ENCODE measurements at places on chromosomes 11 and 22.

GRCh38 chr11:69642913-69643632, 2.1 kb downstream of the CCND1 start:
- DNase-seq, result peak; percentile 59

- DNase-seq, result no peak
Observed at GRCh38 chr11:62552485-62553079, 6.0 kb upstream of the AHNAK start.

GRCh38 chr11:103480421-103480820, 371.2 kb downstream of the DYNC2H1 start:
- DNase-seq, result no peak

GRCh38 chr11:2210366-2211112, 38.9 kb upstream of the TH start:
- DNase-seq, result no peak

- no peak for DNase-seq
Observed at GRCh38 chr11:21774212-21774611, 418.7 kb upstream of the ANO5 start.

- DNase-seq, result no peak
Observed at GRCh38 chr11:75160220-75160757, 9.4 kb downstream of the SLCO2B1 start.

GRCh38 chr11:8192016-8192895, 23.4 kb upstream of the RIC3 start:
- peak; percentile 11 for DNase-seq

DNA sequence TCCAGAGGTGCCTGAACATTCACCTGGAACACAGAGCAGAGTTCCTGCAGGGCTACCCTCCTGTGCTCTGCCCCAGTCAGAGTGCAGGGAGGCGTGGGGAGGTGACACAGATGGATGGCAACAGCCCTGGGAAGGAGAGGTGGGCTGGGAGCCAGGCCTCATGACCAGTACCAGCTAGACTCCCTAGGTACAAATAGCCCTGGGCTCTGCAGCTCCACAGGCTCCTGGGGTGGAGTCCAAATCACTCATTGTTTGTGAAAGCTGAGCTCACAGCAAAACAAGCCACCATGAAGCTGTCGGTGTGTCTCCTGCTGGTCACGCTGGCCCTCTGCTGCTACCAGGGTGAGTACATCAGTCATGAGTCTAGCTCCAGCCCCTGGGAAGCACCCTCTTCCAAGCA, at the start of gene SCGB1D2:
TSS of gene SCGB1D2 (plus strand) at position 219 of the 400 bp plus-strand sequence. CDS start at position 288, 69 bp downstream.
- DNase-seq, result no peak

GRCh38 chr11:104665641-104666040, 232.6 kb downstream of the CASP12 start:
- no peak for DNase-seq

GRCh38 chr22:17303840-17304779, 65.2 kb upstream of the CECR2 start:
- peak; percentile 72 for DNase-seq

- DNase-seq, result peak; percentile 11
Observed at GRCh38 chr11:123479048-123479837, 49.2 kb downstream of the GRAMD1B start.

DNA sequence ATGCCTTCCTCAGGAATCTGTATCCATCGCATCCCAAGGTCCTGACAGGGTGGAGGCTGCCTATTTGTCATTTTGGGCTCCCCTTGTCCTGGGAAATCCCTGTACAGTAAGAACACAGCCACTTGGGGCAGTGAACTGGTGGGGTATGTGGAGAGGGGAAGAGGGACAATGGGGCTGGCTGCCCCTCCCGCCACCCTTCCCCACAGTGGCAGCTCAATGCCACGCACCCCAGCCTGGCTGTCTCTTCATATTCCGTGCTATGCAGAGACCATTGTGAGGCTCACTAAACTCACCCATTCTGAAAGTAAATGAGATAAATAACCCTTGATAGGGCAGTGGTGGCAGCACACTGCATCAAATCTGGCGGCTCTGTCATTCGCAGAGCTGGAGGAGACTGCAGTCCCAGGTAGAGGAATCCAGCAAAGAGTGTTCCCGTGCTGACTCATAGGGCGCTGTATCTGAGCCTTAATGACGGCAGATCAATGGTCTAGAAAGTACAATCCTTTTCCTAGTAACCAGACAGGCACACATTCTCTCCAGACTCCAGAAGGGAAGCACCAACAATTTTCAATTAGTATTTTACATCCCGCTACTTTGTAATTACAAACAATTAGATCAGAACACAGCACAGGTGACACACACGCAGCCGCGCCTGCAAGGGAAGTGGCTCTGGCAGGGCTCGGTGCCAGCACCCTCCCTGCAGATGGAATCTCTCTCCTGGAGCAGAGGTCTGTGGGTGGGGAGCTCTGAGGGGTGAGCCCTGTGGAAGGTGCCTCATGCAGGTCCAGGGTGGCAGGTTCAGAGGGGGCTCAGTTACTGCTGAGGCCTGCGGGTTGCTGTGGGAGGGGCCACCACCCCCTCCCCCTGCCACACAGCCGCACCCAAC, 167.9 kb upstream of the B3GAT1 start:
- DNase-seq, result no peak

GRCh38 chr11:81420668-81421250, 1312.9 kb downstream of the FAM181B start:
- no peak for DNase-seq

DNA sequence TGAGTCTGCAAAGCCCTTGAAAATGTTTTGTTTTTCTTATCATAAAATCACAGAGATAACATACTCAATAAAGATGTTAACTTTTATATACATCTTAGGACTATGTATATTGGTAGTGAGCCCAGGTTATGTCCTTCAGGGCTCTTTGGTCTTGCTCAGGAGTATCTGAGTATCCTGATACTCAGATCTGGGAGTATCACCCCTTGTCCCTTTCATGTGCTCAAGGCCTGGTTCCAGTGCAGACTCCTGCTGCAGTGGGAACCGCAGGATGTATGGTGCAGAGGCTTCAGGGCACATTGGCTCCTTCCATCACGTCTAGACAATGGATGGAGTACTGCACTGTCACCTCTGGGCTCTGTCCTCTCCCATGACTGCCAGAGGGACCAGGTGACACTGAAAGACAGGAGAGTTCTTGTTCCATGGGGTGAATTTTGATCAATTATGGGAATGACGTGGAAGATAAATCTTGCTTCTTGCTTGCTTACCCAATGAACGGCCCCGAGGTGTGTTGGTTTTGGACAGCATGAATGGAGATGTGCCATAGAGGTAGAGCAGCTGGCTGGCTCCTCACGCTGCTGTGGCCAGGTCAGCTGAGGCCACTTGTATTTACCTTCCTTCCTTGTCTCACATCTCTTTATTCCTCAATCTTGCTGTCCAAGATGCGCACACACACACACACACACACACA, 215.5 kb downstream of the ARHGAP42 start:
- no peak for DNase-seq

GRCh38 chr11:125960771-125961170, 14.9 kb downstream of the VSIG10L2 start:
- no peak for DNase-seq

GRCh38 chr11:72630104-72630852, 43.9 kb downstream of the PDE2A start:
- no peak for DNase-seq

- no peak for DNase-seq
Observed at GRCh38 chr11:35932681-35933319, 11.1 kb upstream of the LDLRAD3 start.

DNA sequence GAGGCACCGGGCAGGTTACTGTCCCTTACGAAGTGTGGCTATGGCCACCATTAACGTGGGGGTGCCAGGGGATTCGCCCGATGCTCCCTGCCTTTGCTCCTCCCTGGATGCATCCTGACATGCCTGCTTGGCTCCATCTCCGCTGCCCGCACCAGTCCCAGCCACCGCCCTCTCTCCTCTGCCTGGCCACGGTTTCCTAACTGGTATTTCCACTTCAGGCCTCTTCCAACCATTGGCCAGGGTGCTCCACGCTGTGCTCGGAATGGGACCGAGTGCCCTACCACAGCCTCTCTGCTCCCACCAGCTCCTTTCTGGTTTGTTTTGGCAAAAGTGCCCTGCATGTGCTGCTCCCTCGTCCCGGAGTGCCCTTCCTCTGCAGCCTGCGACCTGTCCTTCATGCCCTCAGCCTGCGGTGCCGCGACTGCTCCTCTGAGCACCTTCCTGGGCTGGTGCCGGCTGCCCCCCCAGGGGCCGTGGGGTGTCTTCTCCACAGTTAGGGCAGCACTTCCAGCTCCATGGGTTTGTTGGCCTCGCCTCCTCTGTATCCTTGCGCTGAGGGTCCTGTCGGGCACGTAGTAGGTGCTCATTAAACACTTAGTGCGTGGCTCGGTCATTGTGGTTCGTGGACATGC, 12.6 kb upstream of the GRAMD4 start:
- no peak for DNase-seq

DNA sequence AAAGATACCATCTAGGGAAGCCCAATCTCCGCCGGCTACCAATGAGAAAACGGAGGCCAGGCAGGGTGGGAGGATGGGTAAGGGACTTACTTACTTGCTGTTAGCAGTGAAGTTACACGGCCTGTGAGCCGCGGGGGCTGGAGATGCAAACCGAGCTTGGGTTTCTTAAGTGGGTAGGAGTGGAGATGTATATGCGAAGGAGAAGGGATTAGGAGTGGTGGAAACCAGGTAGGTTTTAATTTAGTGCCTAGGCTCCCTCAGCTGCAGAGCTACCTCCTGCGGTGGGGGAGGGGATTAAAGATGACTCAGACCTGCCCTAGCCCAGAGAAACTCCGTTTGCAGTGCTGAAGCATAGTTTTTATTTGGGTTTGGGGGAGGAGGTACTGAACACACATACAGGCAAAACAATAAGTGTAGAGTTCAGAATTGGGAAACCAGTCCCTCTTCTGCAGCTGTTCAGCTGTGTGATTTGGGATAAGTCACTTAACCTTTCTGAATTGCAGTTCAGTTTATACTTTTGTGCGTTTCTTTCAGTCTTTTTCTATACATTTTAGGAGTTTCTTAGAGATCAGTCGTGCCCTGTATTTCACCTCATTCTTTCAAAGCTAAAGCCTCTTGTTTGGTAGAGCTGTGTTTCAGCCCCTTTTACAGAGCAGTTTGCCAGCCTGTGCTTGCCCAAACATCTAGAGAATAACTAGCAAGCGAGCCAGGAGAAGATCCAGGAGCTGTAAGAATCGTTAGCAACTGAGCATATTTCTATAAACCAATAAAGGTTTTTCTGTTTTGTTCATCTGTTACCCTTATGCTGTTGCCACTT, 596 bp upstream of the TNRC6B start:
- peak; percentile 55 for DNase-seq

DNA sequence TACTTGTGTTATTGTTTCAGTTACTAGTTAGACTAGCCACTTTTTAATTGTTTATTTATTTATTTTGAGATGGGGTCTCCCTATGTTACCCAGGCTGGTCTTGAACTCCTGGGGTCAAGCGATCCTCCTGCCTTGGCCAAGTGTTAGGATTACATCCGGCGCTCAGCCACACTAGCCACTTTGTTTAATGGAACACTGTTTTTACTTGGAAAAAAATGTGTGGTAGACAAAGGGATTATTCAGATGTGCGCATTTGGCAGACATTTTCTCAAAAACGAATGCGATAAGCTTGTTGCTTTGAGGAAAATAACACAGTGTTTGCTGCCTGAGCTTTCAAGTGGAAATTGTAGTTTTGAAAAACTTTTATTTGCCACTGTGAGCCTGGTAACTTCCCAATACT, 51.0 kb downstream of the CTNND1 start:
- DNase-seq, result no peak

DNA sequence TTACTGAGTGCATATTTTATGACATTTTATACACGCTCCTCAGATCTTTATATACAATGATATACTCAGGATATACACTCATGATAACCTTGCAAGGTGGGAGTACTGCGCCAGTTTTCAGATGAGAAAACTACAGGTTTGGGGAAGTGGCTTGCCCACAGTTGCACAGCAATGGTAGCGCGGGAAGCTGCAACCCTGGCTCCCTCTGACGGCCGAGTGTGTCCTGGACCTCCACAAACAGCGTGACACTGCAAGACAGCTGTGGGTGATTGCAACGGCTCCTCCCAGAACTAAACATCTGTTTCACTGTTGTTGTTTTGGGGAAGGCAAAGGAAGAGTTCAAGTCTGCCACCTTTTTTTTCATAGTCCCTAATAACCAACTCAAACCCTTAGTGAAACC, 47.0 kb downstream of the PACSIN2 start:
- no peak for DNase-seq

DNA sequence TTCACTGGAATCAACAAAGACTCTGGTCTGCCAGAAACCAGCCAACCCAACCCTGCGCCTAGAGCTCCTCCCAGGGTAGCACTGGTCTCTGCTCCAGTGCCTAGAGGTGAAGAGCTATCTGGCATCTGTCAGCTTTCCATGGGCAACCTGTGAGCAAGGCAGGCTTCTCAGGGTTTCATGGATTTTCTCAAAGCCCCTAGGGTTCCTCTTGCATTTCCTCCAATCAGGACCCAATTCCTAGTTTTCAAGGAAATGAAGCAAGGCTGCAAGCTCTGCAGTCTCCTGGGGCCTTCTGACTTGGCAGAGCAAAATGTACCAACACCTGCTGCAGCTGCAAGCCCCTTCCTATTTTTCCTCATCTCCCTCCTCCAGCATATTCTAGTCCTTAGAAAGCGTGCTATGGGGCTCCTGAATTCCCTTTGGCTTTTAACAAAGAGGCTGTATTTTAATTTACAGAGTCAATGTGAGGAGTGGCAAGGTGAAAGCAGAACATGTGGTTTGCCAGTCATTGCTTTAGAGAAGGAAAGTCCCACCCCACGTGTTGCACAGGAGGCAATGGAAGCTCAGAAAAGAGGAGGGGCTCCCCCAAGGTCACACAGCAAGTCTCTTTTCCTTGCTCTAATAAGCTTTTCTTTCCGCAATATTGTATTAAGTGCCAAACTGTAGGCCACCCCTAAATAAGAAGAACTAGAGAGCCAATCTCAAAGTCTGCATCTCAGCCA, 33.0 kb upstream of the RIC3 start:
- no peak for DNase-seq

DNA sequence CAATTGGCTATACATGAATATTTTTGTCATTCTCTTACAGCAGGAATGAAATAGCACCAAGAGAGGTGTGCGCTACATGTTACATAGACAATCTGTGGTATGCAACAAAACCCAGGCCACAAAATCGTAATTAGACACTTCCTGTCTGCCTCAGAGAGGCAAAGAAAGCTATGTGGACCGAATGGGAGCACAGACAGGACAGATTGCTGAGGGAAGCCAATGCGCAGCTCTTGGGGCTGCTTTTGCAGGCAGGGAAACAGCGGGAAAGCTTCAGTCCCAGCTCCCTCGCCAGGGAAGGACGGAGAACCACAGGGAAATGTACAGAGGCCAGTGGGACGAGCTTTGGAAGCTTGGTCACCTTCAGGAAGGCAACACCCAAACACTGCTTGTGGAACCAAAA, 40.9 kb downstream of the SERPINH1 start:
- DNase-seq, result no peak

DNA sequence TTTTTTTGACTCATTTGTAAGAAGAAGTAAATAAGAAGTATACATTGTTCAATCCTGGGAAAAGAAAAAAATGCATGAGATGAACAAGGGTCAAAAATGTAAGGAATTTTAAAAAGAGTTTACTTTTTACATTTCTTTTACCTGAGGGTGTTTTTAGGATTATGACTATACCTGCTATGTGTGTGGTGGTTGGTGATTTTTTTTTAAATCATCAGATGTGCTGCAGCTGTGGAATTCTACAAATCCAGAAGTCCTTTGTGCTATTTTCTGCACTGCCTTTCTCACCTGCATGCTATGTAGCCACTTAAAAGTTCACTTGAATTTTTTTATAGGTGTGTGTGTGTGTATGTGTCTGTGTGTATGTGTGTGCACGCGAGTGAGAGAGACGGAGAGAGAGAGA, 185.3 kb downstream of the FAT3 start:
- no peak for DNase-seq

- DNase-seq, result no peak
Observed at GRCh38 chr11:41522391-41522790, 62.9 kb upstream of the LRRC4C start.

Data from CD4-positive, alpha-beta memory T cell (primary cell).